Brain pericyte (primary cell): ENCODE measurements at places on chromosomes 2 and 18.

GRCh38 chr2:173865971-173866873 is 99.0 kb downstream of the SP3 start:
- no peak for DNase-seq

GRCh38 chr2:86368161-86368824 is 30.9 kb upstream of the REEP1 start:
- no peak for DNase-seq

DNA sequence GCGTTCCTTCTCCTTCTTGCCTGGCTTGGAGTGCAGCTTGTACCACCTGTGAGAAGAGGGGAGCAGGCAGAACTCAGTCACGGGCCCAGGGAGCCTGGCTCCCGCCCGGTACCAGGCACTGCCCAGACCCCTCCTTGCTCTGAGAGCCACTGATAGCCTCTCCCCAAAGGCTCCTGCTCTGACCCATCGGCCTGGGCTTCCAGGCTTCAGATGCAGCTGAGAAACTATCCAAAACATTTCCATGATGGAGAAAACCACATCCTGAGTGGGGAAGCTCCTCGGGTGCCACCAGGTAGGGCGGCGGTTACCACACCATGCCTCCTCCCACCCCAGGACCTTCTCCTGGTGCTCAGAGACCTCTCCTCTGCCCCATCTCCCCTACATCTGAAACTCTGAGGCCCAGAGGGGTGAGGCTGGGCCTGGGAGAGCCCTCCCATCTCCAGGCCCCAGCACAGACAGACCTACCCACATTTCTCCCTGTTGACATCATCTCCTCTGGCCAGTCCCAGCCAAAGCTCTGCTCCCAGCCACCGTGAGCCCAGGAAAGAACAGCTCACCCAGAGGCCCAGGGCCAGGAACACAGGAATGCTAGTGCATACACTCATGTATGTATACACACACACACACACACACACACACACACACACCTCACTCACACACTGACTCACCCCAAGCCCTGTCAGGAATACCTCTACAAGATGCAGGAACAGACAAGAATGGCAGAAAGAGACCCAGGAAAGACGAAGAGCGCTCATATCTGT is 17.9 kb upstream of the SFXN5 start:
- no peak for DNase-seq

- no peak for DNase-seq
Measured at GRCh38 chr2:227500301-227500630, 28.3 kb downstream of the AGFG1 start.
